Coronary artery (tissue), 2 donors: ENCODE measurements at places on chromosomes 1 and 21.

DNA sequence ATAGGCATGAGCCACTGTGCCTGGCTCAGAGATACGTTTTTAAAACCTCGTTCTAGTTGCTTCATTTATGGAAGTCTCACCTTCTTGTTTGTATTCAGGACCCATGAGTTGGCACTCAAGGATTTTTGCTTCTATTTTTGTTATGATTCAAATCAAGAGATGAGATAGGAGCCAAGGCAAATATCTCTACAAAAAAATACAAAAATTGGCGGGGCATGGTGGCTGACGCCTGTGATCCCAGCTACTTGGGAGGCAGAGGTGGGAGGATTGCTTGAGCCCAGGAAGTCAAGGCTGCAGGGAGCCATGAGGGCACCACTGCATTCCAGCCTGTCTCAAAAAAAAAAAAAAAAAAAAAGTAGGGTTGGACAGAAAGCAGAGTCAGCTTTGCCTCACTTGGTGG is 36.8 kb upstream of the ERRFI1 start:
- DNase-seq: no peak

GRCh38 chr21:36708286-36709029 is 9.5 kb downstream of the SIM2 start:
- DNase-seq: peak; percentile 47

DNA sequence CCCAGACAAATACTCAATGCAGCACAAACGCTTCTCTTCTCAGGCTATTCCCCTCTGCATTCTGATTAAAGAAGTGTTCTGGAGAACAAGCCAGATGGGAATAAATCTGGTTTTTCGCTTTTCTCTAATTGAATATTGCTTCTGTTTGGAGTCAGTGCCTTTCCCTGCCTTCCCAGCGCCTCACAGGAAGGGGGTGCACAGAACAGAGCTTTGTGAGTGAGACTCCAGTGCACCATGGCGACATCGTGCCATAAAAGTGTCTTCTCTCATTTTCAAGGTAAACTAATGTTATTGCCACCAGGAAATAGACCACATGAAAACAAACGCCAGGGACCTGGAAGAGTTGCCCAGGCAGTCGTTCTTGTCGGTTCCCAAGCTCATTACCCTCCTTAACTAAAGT is 43.6 kb upstream of the SLC45A1 start:
- DNase-seq: no peak

GRCh38 chr1:997993-998744 is 1.7 kb downstream of the HES4 start:
- DNase-seq: no peak

GRCh38 chr1:3195966-3196515 is 127.0 kb downstream of the PRDM16 start:
- no peak for DNase-seq

DNA sequence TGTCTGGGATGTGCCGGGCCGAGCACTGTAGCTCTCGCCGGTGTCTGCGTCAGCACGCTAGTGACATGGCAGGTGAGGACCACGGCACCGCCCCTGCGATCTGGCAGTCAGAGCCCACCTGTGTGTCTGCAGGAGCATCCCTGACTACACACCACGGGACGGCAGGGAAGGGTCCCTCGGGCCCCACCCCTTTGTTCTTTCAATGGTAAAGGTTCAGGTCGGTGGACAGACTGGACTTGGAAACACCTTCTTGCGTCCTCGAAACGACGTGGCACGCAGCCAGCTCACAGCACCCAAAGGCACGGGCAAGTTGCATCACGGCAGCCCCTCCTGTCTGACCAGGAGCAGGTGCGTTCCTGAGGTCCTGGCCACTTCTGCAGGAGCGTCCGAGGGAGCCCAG is 3.7 kb upstream of the SAMD11 start:
- DNase-seq: no peak

DNA sequence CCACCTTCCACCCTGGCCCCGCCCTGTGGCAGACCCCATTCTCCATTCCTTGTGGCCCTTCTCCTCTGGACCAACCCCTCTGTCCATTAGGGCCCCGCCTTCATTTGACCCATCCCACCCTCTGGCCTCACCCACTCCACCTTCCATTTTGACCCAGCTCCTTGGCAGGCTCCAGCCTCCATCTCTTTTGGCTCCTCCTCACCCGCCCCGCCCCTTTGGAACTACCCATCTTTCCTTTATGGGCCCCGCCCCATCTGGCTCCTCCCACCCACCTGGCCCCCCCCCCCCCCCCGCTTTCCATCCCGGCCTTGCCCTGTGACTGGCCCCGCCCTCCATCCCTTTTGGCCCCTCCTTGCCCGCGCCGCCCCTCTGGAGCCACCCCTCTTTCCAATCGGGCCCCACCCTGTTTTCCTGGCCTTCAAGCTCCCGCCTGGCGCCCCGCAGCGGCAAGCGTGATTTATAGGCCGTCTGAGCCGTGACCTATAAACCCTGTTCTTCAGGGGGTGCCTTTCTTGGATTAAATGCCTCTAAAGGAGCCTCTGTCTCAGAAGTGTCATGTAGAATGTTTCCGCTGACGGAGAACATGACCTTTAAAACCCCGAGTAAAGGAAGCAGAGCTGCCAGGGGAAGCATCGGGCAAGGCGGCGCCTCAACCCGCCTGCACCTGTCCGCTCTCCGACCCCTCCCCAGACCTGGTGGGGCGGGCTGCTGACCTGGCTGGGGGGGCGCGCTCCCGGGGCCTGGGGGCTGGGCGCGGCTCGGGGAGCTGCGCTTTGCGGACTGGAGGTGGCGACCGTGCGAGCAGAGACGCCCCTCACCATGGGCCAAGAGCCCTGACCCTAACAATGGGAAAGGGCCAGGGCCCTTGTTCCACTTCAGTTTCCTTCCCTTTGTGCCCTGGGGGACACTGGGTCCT is 178.0 kb downstream of the CAMTA1 start:
- DNase-seq: no peak

DNA sequence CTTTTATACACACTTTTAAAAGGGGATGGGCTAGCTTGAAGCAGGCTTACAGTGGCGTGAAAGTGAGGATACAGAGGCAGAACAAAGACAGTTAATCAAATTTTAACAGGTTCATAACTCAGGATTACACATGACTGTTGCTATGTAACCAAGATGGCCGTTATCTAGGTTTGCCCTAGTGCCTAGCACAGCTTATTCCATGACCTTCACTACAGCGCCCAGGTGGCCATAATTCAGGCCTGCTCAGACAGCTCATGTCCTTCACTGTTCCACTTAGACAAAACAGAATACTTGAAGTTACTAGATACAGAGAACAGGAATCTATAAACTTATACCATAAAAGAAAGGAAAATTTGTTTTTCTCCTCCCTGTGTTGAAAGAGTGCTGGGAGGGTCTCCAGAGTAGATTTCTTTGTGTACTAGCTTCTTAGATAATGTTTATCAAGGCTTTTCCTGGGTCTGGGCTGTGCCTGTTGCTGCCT is 6.2 kb upstream of the SPRR2F start:
- DNase-seq: no peak

DNA sequence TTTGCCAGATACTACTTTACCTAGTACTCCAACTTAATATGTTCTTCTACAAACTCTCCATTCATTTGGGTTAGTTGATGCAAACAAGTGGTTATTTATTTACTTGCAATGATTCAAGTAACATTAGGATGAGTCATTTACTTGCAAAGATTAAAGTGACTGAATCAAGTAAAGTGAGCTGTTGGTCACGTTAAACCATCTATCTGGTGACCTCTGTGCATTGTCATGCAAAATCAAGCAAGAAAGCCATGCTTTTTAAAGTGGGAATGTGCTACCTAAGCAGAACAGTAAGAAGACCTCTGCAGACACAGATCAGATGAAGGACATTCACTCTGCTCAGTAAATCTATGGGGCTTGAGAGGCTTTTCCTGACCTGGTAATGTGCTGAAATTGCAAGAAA is 254.7 kb downstream of the LRRIQ3 start:
- no peak for DNase-seq

DNA sequence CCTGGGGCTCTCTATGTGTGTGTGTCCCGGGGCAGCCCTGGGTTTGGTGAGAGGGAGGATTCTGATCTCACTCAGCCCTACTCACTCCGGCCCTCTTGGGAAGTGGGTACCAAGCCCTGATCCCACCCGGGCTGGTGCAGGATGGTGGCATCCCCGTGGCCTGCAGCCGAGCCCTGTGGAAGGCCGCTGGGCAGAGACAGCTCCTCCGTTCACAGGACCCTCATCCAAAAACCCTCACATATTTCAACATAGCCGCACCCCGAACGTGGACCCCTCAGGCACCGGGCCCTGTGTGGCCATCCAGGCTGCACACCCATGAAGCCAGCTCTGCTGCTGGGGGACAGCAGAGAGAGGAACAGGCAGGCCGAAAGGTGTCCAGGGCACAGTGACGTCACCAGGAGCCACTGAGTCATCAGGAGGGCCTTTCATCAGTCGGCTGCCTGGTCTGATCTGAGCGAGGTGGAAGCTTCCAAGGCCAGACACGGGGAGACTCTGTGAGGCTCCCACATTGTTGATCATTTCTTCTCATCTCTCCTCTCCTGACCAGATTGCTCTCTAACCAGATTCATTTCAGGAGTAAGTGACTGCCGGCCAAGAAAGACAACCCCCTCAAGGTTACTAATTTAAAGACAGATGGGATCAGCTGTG is 16.2 kb upstream of the GPR157 start:
- no peak for DNase-seq

- DNase-seq: no peak
Observed at GRCh38 chr1:9960706-9961562, 17.7 kb downstream of the NMNAT1 start.

DNA sequence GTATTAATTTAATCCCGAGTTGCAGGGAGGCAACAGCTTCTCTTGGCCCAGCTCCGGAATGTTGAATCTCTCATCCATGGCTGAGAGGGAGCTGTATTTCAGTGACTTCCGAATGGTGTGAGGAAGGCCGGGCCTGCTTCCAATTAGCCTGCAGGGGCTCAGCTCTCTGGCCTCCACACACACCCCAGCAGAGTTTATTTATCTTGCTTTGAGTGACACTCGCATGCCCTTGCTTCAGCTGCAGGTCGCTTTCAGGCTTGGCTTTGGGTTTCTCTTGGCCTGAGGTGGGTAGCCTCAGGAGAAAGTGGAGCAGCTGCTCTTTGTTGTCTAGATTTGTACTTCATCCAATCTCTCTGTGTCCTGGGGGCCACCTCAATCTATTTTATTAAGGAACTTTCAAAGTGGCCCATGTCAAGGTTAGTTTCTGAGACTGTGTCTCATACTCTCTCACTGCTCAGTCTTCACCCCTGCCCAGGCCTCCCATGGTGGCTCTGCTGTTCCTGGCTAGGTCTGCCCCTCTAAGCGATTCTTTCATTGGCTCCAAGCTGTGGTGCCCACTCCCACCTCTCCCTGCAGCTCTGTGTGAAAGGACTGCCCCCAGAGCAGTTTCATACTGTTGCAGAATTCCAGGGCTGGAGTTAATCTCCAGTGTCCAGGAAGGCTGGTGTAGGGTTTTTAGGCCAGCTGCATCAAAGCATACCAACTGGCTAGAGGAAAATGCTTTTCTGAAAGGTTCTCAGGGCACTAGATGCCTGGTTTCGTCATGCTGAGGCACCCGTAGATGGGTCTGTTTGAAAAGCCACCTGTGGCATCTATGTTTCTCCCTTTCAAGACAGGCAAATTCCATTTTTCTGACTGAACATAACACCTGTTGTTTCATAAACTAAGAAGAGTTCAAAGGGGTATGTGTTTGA is 153.5 kb downstream of the PLXNA2 start:
- DNase-seq: no peak

DNA sequence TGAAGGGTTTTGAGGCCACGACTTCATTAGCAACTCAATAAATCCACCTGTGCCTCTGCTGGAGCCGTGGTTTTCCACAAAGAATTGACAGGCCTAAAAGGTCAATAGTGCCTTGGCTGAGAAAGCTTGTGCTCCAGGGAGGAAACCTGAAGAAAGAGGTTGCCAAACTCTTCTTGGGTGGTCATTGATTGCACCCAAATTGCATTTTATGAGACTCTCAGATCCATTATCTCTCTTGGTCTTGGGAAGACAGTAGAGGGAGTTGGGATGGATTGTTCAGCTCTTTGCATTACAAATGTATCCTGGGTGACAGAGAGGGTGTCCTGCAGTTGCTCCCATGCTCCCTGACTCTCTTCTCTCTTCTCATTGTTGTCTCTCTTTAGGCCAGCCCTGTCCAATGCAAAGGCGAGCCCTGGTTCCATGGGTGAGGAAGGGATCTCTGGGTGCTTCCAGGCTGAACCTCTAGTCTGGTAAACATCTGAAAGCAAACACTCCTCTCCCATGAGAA is 46.1 kb upstream of the HTR1D start:
- no peak for DNase-seq

DNA sequence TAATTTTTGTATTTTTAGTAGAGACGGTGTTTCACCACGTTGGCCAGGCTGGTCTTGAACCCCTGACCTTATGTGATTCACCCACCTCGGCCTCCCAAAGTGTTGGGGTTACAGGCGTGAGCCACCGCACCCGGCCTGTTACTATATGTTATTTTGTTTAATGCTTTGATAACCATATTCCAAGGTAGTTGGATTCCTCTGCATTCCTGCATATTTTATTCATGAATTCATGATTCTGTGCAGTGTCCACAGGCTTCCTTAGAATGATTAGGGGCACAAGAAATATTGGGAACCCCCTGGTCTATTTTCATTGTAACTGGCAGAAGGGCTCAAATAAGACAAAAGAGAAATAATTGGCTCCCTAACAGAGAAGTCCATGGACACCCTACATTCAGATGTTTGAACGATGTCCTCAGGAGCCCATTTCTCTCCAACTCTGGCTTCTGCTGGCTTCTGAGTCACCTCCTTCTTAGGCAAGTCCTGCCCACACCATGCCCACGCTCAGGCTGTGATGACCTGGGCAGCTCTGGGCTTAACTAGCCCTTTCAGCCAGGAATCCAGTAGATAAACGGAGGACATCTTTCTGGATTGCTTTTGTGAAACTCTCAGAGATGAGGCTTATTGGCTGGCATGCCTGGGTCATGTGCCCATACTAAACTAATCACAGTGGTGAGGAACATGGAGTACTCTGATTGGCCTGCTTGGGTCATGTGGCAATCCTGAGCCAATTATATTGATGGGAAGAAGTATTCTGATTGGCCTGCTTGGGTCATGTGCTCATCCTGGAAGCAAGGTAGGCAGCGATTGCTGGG is 32.6 kb downstream of the TNFRSF8 start:
- no peak for DNase-seq

GRCh38 chr1:33986390-33987095 is 122.7 kb downstream of the HMGB4 start:
- no peak for DNase-seq

- no peak for DNase-seq
Observed at GRCh38 chr1:87885278-87886025, 556.8 kb downstream of the LMO4 start.

DNA sequence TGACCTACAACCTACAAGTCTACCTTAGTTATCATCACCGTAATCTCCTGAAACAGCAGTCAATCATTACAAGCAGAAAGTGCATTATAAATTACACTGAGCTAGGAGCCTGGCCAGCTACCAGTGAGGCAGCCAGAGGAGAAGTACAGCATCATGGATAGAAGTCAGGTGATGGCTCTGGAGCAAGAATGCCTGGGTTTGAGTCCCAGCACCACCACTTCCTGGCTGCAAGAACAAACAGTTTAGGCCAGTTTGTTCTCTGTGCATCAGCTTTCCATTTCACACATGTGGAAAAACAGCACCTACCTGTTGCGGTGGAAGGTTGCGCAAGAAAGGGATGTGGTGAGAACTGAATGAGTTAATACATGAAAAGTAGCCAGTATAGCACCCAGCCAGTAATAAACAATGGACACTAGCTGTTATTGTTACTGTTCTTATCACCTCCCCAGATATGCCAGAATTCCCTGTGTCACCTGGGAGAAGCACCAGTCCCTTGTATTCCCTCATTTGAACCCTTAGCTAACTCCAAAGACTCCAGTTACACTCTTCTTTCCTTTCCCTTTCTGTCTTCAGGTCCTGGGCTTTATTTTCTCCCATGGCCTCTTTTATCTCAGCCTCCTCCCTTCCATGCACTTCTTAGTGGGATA is 9.0 kb downstream of the CREG1 start:
- no peak for DNase-seq
